IMR-90 (cell line): ENCODE measurements at places on chromosomes 16 and 17. TPM values are rescaled to one million over a fixed set of nuclear protein-coding genes. Genes with fewer than 3 reads are reported as not detected.
A peak's percentile ranks its signal among the peaks of the same experiment; 100 is the strongest.

The ZNF48 gene
- total RNA-seq, result 6.6 and 6.9 TPM in 2 replicates

The TPSAB1 gene
- total RNA-seq, result not detected in 2 replicates

The MEIOC gene
- total RNA-seq, result 0.28 and 0.36 TPM in 2 replicates

The PIK3R5 gene
- not detected in 2 replicates for total RNA-seq

The P2RX5 gene
- total RNA-seq, result 1.7 and 1.8 TPM in 2 replicates

DNA sequence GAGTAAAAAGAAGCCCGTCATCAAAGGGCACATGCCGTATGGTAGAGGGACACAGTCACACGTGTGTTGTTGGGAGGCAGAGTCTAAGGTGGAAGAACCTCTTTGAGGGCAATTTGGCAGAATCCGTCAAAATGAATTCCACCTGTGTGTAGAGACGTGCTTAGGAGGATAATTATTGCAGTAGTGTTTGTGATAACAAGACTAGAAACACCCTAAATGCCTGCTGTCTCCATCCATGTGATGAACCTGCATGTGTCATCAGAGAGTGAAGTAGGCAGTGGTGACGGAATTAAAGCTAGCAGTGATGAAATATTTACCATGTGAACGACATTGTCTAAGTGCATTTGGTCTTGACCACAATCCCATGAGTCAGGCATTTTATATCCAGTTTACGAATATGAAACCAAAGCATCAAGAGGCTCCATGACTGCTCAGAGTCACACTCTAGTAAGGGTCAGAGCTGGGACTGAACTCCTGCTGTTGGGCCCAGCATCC, 61.3 kb upstream of the ADORA2B start:
- peak; percentile 93 for DNase-seq

DNA sequence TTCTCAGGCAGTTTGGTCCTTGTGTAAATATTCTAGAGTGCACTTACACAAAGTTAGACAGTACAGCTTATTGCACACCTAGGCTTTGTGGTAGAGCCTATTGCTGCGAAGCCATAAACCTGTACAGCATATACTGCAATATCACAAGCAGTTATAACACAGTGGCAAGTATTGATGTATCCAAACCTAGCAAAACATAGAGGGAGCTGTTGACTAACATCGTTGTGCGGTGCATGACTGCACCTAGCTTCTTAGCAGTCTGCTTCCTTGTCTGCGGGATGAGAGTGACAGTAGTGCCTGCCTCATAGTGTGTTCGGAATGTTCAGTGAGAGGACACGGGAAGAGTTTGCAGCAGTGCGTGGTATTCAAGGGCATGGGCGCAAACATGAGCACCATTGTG, 78.9 kb downstream of the MPRIP start:
- no peak for DNase-seq

GRCh38 chr16:83722456-83723183, 85.2 kb upstream of the HSBP1 start:
- DNase-seq, result no peak

DNA sequence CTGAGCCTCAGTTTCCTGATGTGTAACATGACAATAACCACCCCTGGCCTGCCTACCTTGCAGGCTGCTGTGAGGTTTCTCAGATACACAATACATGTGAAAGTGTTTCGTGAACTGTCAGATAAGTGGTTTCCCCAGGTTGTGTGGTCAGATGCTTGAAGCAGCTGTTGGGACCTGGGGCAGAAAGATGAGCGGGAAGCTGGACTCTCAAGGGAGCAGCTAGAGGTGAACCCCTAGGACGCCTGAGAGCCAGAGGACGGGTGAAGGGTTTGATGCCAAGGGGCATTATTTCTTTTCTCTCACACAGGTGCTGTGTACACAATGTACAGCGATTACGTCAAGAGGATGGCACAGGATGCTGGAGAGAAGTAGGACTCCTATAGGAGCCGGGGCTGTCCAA, 2.3 kb downstream of the HIGD1B start:
- DNase-seq, result no peak

DNA sequence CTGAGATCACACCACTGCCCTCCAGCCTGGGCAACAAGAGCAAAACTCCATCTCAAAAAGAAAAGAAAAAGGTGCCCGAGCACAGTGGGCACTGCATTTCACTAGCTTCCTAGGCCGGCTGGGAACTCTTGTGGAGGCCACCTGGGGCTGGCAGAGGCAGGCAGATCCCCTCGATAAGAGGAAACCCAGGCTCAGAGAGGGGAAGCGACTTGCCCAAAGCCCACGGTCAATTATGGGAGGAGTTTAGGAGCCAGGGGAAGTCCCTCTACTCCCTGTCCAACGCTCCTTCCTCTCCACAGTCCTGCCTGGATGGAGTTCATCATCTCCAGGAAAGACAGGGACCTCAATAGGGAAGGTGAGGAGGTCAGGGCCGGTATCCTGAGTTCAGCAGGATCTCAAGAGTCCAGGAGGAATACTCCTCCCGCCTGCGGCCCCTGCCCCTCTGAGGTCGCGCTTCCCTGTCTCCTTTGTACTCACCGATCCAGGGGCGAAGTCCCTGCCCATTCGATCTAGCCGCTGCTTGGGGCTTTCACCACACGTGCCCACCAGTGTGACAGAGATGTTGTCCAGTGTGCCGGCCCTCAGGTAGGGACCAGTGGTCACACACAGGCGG, 841 bp downstream of the ALOXE3 start:
- no peak for DNase-seq

GRCh38 chr17:76337413-76337777, 16.3 kb downstream of the PRPSAP1 start:
- peak; percentile 18 for DNase-seq

GRCh38 chr16:81823111-81823510, 44.0 kb downstream of the PLCG2 start:
- no peak for DNase-seq

GRCh38 chr16:78175287-78175686, 75.8 kb downstream of the WWOX start:
- no peak for DNase-seq

- DNase-seq, result no peak
Measured at GRCh38 chr16:47884116-47884725, 271.6 kb downstream of the ABCC12 start.

- DNase-seq, result no peak
Measured at GRCh38 chr17:3985846-3986245, 21.6 kb upstream of the ATP2A3 start.

- DNase-seq, result peak; percentile 35
Measured at GRCh38 chr17:76405967-76406647, 21.7 kb downstream of the SPHK1 start.

DNA sequence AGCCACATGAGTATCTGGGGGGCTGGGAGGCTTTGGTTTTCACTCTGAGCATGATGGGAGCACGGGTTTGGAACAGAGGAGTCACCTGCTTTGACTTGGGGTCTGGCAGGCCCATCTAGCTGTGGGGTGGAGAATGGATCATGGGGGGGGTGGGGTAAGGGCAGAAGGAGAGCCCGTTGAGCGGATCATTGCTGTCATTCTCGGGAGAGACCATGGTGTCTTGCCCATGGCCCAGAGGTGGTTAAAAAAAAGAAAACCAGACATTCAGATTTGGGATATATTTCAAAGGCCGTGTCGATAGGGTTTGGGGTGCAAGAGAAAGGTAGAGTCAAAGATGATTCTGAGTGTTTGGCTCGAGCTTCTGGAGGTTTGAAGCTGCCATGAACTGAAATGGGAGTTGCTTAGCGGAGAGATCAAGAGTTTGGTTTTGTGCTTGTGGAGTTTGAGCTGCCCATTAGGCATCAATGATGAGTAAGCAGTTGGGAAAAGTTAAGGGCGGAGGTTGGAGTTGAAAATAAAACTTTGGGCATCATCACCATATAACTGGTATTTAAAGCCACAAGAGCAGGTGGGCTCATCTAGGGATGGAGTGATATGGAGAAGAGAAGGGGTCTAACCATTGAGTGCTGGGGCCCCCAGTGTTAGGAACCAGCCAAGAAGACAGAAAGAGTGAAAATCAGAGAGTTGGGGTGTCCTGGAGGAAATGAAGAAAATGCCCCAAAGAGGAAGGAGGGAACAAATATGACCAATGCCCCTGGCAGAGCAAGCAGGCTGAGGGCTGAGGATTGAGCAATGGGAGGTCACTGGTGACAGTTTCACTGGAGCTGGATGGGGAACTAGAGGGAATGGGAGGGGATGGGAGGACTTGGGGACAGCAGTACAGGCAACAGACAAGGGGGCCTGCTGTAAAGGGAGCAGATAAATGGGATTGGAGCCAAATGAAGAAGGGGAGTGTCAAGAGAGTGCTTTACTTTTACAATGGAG, 1.9 kb downstream of the NOD2 start:
- DNase-seq, result no peak

DNA sequence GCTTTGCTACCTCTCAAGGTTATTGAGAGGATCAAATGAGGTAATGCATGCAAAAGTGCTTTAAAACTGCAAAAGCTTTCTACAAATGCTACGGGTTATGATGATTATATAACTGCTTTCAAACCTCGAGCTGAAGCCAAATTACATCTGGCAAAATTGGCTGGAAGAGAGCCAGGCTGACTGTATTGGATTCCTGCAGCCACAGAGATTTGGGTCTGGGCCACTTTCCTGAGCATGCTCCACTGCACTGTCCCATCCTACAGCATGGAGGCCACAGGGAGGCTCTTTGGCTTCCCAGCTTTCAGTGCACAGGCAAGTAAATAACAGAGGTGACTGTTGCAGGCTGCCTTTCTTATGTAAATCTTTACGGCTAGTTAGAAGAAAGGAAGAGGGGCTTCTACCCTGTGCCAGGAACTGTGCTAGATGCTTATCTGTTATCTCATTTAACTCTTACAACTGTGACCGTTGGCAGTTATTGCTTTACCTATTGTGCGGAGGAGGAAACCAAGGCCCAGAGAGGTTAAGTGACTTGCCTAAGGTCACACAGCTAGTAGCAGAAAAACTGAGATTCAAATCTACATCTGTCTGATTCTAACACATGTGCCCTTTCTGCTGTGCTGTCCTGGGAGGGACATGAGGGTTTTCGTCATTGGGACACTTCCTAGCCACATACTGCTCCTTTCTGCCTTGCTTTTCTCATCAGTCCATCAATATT, 121.8 kb downstream of the SPACA3 start:
- peak; percentile 2 for DNase-seq

DNA sequence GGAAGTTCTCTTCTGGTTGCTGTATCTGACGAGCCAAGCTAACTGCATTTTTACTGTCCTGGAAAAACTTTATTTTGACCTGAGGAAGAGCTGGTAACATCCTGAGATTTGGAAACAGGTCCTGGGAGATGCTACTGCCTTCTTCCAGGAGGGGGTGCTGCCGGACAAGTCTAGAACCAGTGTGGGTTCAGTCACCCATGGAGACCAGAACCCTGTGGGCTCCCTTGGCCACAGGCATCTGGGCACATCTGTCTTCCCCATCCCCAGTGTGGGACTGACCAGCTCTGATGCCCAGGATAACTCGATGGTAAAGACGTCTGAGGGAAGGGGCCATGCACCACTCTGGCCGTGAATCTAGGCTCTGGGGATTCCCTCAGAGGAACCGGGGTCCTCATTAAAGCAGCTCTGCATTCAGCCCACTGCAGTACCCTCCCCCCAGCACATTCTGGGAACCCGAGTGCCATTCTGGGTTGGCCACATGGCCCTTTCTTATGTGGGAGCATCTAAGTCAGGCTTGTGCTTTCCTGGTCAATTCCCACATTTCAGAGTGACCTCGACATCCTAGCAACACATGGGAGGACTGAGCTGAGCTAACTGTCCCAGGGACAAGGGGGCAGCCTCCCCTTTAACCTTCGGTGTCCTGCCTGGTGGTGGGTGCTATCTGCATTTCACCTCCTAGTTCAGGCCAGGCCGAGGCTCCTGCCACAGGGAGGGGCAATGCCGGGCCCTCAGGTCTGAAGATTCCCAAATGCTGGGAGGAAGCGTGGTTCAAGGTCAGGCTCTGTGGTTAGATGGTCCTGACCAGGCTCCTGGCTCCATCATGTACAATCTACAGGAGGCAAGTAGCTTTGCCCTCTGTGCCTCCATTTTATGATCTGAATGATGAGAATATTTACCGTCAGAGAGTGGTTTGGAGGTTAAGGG, 6.4 kb downstream of the C16orf86 start:
- DNase-seq, result peak; percentile 67
